Nephron progenitor cell (in vitro differentiated cells): ENCODE measurements at places on chromosomes 11 and 22.

- no peak for DNase-seq
Measured at GRCh38 chr11:86877503-86877902, 77.2 kb downstream of the PRSS23 start.

DNA sequence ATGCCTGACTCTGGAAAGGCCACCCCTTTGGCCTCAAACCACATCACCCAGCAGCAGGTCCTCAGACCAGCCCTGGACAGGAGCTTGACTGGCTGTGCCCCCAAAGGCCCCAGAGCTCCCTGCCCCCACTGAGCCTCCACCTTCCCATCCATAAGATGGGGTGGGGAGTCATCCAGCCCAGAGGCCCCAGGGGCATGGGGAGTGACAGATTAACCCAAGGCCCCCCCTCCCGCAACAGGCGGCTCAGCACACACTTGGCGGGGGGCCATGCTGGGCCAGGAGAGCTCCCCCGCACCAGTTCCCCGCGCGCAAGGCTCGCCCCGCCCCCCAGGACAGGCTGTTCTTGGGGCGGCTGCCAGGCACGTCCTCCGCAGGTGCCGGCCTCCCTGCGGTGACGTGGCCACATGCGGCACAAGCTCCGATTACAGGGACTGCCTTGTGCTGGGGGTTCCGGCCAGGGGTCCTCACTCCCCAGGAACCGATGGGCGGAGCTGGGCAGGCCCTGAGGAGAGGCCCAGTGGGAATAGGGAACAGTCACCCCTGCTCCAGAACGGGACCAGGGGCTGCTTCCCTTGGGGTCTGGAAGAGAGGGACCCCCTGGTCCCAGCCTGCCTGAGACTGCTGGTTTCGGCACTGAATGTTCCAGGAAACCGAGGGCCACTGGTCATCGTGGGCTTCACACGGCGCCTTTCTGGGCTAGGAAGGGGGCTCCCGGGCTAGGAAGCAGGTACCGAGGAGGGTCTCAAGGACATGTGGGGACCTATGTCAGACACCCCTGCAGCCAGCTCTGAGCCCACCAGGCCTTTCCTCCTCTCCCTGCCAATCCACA, 5.1 kb upstream of the CDKN1C start:
- no peak for DNase-seq

DNA sequence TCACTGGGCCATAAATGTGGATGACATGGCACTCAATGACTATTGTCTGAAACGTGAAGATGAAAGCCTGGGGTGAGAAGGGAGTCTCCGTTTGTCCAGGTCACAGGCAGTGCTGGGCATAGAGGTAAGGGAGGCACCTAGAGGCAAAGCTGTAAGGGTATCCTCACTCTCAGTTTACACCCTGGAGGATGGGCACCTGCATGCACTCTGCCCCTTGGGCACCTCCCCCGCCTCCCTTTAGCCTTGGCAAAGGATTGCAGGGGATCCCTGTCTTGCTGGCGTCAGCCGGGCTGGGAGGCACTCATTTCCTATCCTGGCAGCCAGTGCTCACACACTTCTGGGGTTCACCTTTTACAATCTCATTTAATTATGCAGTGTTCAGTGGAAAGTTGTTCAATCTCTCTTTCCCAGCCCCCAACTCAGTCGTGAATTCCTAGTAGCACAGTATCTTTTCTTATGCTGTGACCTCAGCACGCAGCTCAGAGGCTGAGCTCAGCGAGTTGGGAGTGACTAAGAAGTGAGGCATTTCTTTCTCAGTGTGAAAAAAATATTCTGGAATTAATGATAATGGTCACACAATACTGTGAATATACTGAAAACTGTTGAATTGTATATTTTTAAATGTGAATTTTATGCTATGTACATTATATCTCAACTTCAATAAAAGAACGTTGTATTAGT, 866.6 kb downstream of the BRD1 start:
- DNase-seq, result no peak

- DNase-seq, result no peak
Measured at GRCh38 chr11:121964591-121964990, 151.4 kb downstream of the BLID start.

DNA sequence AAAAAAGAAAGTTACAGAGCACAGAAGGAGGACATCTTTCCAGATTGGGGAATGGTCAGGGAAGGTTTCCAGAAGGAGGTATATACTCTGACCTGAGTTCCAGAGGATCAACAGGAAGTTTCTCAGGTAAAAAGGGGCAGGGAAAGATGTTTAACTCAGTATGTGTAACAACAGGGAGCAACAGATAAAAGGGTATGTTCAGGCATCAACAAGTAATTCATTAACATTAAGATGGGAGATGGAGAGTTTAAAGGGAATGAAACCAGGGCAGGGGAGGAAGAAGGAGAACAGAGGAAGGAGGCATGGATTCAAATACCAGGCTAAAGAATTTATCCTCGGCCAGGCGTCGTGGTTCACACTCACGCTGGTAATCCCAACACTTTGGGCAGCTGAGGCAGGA, 2.5 kb upstream of the DENND5A start:
- DNase-seq, result no peak

DNA sequence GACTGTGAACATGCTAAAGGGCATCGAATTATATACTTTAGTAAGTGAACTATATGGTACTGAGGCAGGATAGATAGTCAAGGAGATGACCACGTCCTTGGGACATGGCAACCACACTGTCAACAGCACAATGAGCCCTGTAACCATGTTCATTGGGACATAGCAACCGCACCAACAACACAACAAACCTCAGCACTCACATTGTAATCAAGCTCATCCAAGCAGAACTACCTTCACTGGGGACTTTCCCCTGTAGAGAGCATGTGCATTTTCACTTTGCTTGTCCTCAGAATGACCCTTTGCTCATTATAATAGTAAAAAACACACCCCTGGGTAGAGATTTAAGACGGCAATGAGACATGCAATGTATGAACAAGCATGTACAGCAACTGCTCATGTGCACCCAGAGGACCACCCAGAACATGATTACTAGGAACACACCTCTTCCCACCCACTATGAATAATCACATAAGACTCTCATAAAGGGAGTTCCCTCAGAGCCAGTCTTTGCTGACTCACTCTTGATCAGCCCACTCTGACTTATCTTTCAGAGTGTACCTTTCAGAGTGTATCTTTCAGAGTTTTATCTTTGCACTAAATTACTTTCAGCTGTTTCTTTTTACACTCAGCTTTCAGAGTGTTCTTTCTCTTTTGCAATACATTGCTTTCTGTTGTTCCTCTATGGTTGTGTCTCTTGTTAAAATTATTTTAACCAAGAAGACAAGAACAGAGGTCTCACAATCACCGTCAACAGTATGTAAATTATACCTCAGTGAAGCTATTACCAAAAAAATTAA, 4.1 kb upstream of the PLAAT2 start:
- DNase-seq, result no peak

DNA sequence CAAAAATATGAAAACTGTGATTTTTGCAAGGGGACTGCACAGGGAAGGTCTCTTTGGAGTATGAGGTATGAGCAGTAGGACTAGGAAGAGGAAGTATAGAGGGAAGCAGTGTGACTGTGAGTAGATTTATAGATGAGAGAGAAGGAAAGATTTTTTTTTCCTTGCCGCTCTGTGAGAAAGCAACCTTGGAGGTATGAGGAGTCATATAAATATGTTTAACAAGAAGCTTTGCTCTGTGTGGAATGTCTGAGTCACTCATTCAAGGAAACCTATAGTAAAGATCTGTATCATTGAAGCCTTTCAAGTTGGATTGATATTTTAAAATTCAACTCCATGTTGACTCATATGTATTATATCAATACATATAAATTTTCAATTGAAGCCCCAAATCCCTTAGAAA, 26.2 kb downstream of the DNHD1 start:
- no peak for DNase-seq

GRCh38 chr11:130237282-130238006, 77.3 kb downstream of the ZBTB44 start:
- DNase-seq, result no peak

DNA sequence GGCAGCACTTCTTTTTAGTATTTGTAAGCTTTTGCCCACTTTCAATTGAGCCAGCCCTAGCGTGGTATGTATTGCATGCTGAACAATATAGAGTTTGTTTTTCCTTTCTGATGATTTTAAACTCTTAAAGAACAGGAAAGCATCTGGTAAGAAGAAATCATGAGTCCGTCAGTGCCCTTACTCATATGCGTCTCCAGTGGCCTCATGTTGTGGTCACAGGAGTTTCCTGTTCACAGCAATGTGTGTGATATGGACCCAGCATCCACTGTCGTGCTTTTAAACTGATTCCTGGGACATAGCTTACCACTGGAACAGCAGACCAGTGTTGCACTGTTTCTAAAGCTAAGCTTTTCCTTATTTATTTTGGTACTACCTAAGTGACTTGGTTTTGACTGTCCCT, 40.1 kb downstream of the BID start:
- no peak for DNase-seq

GRCh38 chr11:64616817-64617216, 25.8 kb downstream of the SLC22A12 start:
- no peak for DNase-seq

DNA sequence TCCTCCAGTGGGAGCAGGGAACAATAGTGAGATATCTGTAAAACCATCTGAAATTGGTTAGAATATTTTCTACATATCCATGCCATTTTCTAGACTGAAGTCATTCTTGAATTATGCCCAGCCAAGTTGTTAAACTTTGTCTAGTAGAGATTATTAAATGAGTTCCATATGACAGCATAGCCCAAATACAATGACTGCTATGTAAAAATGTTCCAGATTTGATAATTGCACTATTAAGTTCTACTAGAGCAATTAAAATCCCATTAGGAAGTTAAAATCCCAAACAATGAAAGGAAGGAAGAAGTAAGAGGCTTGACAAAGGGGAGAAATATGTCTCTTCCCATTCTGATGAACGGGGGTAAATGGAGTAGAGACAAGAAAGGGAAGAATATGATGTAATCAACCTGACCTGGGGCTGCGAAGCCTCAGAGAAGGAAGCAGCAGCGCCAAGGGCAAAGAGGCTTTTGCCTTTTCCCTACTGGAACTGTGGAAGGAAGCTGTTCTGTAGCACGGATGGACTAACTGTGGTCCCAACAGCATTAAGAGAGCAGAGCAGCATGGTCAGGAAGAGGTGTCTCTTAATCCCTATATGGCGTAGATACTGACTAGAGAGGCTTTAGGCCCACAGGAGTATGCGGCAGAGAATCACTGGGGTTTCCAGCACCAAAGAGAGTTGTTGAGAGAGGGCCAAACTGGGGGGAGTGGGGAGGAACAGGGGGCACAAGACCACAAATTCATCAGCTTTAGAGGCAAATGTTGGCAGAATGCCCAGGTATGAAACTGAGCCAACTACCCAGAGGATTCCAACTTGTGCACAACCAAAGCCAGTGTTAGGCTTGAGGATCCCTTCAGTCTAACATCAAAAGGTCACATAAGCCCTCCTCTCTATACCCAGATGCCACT, 26.7 kb downstream of the RRP8 start:
- DNase-seq, result no peak

- no peak for DNase-seq
Measured at GRCh38 chr11:73468590-73469161, 92.5 kb downstream of the RELT start.

- DNase-seq, result no peak
Measured at GRCh38 chr22:29121124-29121523, 48.3 kb downstream of the KREMEN1 start.

- no peak for DNase-seq
Measured at GRCh38 chr11:84227970-84228665, 942.0 kb upstream of the CCDC90B start.
